IMR-90 (cell line): ENCODE measurements at places on chromosomes 6 and 20. TPM values are rescaled to one million over a fixed set of nuclear protein-coding genes. Genes with fewer than 3 reads are reported as not detected.

IP6K3 gene
- total RNA-seq = 0.18 and 0.28 TPM in 2 replicates

HEBP2 gene
- total RNA-seq = 3.9 and 5.6 TPM in 2 replicates

RIPOR3 gene
- total RNA-seq = 0.28 and 0.54 TPM in 2 replicates

CCN6 gene
- total RNA-seq = not detected in 2 replicates

POPDC3 gene
- 25.8 and 29.4 TPM in 2 replicates for total RNA-seq

TBXT gene
- not detected in 2 replicates for total RNA-seq

KHDC1L gene
- 0.18 TPM in 1 of 2 replicates, not detected in the other for total RNA-seq

CTCFL gene
- total RNA-seq = not detected in 2 replicates

HSPA1A gene
- total RNA-seq = 94.6 and 102 TPM in 2 replicates

SLC35F1 gene
- not detected in 2 replicates for total RNA-seq

DEFB124 gene
- not detected in 2 replicates for total RNA-seq

TRIM40 gene
- not detected in 2 replicates for total RNA-seq

RHAG gene
- total RNA-seq = not detected in 2 replicates

CNKSR3 gene
- total RNA-seq = 15.0 and 15.8 TPM in 2 replicates

SIGLEC1 gene
- total RNA-seq = not detected in 2 replicates

RWDD2A gene
- total RNA-seq = 3.9 and 4.7 TPM in 2 replicates

FAM229B gene
- 8.6 and 11.4 TPM in 2 replicates for total RNA-seq

DDX43 gene
- under 0.01 TPM in 1 of 2 replicates, not detected in the other for total RNA-seq

GLP1R gene
- not detected in 2 replicates for total RNA-seq

SIRPB1 gene
- 0.56 and 0.90 TPM in 2 replicates for total RNA-seq

RNF5 gene
- total RNA-seq = 18.8 and 28.1 TPM in 2 replicates

ADTRP gene
- total RNA-seq = 0.72 and 0.83 TPM in 2 replicates
